Kidney capillary endothelial cell (primary cell): ENCODE measurements at places on chromosomes 1 and 21.

GRCh38 chr1:228373681-228374571, 32.7 kb downstream of the TRIM11 start:
- no peak for DNase-seq

DNA sequence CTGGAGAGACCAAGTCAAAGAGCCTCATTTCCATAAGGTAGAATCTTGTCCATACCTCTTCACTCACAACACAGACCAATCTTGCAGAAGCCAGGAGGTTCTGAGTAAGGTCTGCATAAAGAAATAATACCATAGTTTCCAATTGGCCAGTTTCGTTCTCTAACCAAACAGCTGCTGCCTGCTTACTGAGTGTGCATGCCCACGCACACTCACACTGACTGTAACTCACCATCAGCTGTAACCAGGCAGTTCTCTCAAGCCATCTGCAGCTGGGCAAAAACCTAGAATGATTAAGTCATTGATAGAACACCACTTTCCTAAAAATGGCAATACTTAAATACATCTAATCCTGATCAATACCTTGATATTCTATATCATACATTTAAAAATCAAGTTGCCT, 106.6 kb upstream of the VAV3 start:
- DNase-seq: no peak

DNA sequence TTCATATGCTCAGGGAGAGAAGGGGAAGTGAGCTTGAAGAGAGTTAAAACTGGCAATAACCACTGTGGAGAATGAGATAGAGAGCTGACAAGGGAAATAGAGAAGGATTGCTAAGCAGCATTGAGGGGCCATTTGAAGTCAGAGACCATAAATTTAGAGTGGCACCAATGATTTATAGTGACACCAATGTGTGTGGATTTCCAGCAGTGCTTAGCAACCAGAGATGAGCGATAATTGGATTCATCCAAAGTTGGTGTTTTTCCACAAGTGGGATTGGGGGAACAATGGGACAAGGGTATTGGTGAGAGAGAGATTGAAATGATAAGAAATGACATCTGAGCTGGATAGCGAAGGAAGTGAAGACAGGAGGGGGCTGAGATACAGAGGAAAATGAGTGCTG, 114.1 kb downstream of the C1orf94 start:
- DNase-seq: no peak

DNA sequence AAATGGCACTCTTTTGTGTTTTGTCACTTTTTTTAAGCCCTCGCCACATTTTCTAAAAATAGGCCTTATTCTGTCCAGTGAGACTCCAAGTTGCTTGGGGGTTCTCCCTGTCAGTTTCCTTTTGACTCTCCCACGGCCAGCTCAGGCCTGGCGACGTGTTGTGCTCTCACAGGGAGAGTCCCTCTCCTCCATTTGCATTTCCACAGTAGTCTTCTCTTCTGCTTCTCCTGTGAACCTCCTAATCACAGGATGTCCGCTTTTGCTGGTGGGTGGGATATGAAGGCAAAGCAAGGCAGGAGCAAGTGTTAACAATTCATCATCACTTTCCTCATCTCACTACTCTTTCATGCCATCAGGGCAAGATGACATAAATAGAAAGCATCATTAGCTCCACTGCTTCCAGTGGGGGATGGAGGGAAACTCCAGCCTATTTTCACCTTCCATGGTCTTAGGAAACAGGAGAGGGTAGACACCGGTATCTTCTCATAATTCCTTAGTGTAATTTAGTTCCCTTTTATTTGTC, 99.8 kb downstream of the INTS7 start:
- DNase-seq: no peak

DNA sequence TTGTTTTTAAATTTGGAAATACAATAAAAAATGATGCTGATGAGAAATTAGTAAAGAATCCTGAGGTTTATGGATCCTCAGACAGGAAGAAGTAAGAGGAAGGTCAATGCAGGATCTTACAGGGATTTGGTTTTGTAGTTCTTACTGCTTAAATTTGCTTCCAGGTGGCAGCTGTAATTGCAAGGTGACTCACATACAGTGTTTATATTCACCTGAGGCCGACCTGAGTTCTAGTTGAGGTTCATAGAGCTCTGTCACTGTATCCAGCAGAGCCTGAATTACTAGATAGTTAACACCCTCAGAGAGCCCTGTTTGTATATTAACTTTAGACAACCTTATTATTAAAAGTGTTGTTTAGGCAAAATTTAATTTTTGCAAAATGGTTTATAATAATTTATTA, 1.4 kb upstream of the WDR26 start:
- no peak for DNase-seq
